CD4-positive, alpha-beta T cell treated with Interleukin-17A for 1 hour (primary cell): ENCODE measurements at places on chromosomes 5 and 9.
A peak's percentile ranks its signal among the peaks of the same experiment; 100 is the strongest.

- DNase-seq = no peak
These were observed 44.1 kb upstream of the RXRA start for GRCh38 chr9:134282138-134282650.

GRCh38 chr9:79446523-79447307 lies 125.0 kb upstream of the TLE4 start:
- no peak for DNase-seq

GRCh38 chr5:139845846-139846681 lies 50.5 kb downstream of the PSD2 start:
- no peak for DNase-seq

GRCh38 chr5:124745928-124746915 lies at the start of gene ZNF608:
Gene ZNF608, minus strand, starts transcription at chr5:124746639. Its CDS starts 1,650 bp downstream, at chr5:124744989.
- DNase-seq = no peak

DNA sequence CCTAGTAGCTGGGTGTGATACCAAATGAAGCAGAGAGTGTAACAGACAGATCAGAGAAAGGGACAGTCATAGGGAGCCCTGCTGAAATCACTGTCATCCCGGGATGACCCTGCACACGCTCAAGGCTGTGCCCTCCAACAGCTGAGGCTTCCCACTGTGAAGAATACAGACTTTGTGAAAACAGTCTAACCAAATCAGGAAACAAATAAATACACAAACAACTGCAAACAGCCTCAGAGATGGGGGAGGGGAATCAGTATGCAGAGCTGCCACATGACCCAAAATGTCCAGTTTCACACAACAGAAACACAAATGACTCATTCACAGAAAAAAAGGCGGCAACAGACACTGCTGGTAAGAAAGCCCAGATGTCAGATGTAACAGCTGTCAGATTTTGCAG lies 101.9 kb downstream of the ADAMTS2 start:
- no peak for DNase-seq

GRCh38 chr5:177225798-177226197 lies 77.7 kb downstream of the RAB24 start:
- no peak for DNase-seq

- DNase-seq = no peak
These were observed 1.4 kb upstream of the NKD2 start for GRCh38 chr5:1007221-1007680.

- no peak for DNase-seq
These were observed 53.8 kb upstream of the FTMT start for GRCh38 chr5:121797681-121798518.

DNA sequence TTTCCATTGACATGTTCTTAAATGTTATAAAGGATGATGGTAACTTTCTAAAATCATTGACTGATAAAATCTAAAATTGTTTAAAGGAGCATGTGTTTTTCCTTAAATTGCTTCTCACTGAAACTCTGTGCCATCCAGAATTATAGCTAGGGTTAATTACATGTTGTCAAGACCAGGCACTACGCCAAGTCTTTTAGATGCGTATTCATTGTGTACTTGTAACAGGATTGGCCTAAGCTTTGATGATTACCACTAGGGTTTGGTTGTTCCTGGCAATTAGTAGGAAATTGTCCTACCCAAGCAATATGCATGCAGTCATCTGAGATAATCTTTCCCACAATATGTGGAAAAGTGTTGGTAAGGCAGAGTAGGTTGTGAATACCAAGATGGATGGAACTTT lies 43.8 kb downstream of the PRKACG start:
- DNase-seq = no peak

GRCh38 chr5:120456006-120456405 lies 8.1 kb upstream of the PRR16 start:
- DNase-seq = no peak

GRCh38 chr5:5437227-5438172 lies 15.0 kb downstream of the ICE1 start:
- no peak for DNase-seq

DNA sequence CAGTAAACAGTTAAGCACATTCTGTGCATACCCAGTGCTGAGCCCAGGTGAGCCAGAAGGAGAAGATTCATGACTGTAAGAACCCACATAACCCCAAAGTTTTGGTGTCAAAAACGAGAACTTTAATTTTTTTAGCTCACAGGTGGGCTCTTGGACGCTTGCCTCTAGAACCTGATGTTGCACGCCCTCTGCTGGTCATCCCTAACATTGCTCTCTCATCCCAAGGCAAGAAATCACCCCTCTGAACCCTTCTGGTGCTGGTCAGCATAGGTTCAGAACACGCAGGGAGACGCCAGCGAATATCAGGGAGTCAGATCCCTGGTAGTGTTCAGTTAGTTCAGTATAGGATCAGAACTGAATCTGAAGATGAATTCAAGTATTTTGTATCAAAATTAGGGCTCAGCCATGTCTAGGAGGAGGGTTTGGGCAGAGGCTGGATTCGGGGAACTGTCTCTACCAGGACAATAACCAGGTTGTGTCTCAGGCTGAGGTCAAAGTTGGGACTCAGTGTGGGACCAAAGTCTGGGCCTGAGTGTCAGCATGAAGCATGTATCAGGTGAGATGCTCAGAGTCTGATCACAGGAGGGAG lies 4.1 kb upstream of the DNAJB5 start:
- peak; percentile 68 for DNase-seq

DNA sequence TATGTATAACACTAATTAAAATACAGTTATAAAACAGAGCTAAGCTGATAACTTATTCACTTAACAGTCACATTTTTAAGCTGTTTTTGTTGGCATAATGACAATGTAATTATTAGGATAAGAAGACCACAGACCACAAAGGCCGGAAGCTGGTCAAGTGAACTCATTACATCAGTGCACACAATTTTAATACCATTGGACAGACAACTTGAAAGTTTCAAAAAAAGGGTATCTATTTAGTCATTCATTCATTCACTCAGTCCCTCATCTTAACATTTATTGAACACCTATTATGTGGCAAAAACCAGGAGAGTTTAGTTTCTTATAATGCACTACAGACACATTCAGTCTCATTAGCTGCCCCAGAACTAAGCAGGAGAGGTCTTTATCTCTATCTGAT lies 11.6 kb downstream of the ERP44 start:
- peak; percentile 56 for DNase-seq

DNA sequence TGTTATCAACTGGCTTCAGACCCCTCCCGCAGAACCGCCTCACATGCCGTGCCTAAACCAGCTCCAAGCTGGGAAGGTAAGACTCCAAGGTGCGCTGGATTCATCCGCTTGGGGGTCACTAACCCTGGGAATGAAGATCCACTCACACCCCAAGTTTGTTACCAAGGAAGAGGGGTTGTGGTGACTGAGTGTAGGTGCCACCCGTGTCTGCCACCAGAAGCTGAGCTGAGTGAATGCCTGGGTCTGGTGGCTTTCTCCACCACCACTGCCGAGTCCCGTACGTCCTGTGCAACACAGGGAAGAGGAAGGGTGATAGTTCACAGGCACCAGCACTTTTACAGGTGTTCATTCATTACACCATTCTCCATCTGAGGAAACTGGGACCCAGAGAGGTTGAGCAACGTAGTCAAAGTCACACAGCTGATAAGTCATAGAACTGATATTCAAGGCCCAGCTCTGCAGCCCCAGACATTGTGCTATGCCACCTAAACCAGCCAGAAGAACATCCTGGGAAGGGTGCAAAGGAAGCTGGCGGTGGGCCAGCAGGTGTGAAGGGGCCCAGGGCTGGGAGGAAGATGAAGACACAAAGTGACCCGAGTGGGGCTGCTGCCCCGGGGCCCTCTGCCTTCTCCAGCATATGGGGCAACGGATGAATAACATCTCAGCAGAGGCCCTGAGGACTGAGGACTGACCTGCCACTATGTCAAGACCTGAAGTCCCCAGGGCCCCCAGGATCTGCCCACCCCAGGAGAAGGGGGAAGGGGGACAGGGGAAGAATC lies 70.9 kb upstream of the PPP1R26 start:
- no peak for DNase-seq

DNA sequence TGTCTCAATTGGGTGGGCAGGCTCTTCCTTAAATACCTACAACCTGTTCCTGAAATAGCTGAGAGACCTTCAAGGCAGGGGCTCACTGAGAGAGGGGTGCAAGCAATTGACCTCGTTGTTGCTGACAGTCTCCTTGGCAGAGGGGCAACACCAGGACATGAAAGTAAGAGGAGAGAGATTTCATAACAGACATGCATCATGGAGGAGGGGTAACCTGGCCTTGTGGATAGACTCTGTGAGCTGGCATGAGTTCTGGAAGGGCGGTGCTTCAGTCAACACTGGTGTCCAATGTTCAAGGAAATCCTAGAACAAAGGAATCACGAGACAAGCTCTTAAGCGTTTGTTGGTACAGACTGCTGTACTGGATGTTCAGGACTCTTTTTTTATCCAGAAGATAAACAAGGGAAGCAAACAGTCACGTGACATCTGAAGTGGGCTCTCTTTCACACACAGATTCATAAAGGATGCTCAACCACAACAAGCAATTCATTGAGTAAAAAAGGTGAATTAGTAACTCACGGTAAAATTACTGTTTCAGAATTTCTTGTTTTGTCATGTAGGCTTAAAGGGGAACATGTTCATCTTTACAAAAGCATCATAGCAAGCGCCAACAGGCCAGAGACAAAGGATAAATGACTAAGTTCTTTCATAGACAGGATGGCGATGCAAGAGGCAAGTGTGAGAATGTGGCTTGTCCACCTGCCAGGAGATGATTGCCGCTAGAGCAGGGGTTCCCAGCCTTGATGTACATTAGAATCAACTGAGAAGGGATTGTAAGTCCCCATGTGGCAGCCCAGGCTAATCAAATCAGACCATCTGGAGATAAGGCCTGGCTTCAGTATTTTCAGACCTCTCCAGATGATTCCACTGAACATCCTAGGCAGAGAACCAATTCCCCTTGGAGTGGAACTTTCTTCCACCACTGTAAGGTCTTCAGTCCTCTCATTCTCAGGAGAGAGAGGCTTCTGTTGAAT lies 20.7 kb downstream of the ANKRA2 start:
- no peak for DNase-seq

DNA sequence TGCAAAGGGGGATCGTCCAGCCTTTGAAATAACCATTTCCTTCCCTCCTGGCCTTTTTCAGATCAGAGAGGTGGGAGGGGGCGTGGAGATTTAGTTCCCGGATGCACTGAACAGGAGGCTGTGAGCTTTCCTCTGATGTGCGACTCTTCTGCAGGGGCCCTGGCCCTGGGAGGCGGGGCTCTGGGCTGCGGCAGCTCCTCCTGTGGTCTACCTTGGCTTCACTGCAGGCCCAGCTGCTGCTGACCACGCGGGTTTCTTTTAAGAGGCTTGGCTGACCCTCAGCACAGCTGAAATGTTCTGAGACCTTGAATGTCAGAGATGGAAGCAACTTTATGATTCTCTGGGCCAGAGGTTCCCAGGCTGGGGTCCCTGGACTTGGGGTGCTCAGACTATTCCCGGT lies 27.0 kb upstream of the COL15A1 start:
- DNase-seq = no peak

DNA sequence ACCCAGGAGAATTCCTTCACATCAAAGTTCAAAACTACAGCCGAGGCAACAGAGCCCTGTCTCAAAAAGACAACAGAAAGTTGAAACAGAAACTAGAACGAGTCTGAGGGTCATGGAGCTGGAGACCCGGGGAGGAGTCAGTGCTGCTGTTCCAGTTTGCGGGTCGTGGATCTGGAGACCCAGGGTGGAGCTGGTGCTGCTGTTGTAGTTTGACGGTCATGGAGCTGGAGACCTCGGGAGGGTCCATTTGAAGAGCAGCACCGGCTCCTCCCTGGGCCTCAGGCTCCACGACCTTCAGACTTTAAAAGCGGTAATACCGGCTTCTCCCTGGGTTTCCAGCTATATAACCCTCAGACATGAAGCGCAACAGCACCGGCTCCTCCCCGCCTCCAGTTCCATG lies 13.0 kb upstream of the LCN15 start:
- DNase-seq = no peak

DNA sequence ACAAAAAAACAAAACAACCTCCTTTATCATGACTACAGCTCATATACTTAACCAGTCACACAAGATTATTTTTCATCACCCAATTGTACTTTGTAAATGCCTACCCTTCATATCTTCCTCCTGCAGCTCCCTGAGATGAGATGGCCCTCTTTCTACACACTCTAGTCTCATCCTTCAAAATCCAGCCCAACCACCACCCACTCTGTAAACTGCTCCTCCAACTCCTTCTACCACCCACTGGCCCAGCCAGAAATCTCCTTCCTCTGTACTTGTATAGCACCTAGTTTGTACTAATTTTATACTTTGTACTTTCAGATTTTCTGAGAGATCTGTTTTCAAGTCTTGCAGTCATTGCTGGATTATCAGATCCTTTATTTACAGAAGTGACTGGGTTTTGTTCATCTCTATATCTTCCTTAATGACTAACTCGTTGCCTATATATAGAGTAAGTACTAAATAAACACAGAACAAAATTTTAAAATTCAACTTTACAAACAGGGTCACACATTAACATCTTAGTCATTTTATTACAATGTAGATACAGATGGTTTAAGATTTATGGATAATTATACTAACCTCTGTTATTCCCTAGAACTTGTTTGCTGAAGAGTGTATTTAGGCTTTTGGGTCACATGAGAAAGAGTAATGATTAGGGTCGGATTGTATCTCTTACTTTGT lies 155.7 kb downstream of the NFIB start:
- DNase-seq = no peak

DNA sequence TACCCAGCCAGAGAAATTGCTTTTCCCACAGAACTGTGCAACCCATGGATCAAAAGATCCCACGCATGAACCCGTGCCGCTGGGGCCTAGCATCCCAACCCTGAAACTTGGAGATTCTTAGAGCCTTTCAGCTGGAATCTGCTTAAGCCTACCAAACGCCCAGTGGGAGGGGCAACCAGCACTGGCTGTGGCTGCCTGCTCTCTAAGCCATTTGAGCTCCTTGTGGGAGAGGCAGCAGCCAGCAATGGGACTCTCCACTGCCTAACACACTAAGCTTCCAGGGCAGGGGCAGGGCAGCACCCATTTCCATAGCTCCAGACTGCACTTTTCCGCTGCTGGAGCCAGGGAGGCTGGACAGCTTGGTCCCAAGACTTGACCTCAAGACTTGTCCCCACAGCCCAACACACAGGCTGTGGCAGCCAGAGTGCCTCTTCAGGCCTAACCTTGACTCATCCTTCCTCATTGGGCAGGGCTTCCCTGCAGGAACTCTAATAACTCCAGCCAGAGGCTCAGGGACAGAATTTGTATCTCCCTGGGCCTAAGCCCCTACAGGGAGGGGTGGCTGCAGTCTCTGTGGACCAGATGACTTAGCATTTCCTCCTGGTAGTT lies 437.4 kb downstream of the MTRR start:
- DNase-seq = no peak

DNA sequence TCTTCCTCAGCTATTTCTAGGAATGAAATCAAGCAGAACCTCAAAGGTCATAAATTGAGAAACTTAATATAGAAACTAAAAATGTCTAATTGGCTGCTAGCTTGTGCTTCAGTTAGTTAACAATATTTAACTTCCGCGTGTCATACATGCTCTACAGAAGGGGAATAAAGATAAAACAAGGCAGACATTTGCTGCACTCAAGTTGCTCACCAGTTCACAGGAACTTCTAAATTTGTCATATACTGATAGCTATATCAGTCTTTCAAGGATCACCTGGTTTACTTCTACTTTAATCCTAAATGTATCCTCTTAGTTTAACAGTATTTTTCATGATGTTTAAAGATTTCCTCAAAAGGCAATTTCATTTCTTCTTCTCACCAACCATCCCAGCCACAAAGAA lies 8.4 kb downstream of the CCNH start:
- no peak for DNase-seq
